ENCODE measurements at places on chromosomes 3 and 15.

- DNase-seq: no peak
These were observed 125.2 kb upstream of the PROK2 start for GRCh38 chr3:71910108-71910507.

GRCh38 chr3:72345237-72345878, 502.9 kb downstream of the SHQ1 start:
- no peak for DNase-seq

GRCh38 chr15:41840673-41841072, 2.0 kb downstream of the PLA2G4B start:
- DNase-seq: no peak

DNA sequence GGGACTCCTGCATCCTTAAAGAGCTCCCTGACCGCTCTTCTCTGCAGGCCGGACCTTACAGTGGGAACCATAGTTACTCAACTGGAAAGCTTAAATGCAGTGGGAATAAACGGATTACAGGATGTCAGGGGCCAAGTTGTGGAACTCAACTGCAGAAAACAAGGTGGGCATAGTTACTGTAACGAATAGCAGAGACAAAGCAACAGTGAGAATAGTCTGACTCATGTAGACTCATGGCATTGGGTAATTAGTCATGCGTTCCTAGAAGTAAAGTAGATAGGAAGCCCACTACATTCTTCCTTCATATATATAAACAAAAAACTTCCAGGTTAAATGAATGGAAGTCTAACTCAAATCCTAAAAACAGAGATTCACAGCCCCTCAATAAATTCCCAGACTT, 95.5 kb upstream of the CHRNA7 start:
- DNase-seq: no peak

DNA sequence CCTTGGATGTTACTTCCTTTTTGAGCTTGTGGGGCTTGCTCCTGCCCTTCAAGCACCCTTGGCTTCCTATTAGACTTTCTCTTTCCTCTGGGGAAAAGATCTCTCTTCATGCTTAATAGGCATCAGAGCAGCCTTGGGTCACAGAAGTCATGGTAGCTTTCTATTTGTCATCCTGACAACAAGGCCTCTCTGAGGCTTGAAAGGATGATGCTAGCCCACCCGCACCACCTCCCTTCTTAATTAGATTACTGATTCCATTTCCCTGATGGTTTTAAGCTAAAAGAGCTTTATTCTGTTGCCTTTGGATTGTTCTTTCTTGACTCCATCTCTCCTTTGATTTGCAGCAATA, 435.5 kb upstream of the TPM1 start:
- DNase-seq: no peak

DNA sequence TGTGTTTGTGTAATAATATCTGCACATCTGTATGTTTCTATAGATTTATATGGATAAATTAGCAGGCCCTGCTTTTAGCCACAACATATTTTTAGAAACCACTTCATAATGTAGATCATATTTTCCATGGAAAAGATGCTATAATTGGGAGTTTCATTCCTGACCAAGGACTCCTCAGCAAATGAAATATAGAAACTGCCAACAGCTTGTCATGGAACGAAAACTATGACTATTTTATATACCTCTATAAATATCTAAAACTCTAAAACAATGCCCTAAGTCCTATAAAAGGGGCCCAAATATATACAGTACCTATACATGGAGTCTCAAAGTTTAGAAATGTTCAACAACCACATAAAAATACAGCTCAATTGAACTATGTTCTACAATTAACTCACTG, 27.9 kb downstream of the EID1 start:
- DNase-seq: no peak

- peak; percentile 10 for DNase-seq
These were observed 422.2 kb downstream of the GBE1 start for GRCh38 chr3:81339040-81339845.

- no peak for DNase-seq
These were observed 876 bp upstream of the ZNF385D start for GRCh38 chr3:21751886-21752285.

- no peak for DNase-seq
These were observed 52.2 kb upstream of the CSTA start for GRCh38 chr3:122272879-122273278.

Data from AG08395 (cell line).